ENCODE measurements at places on chromosomes 3 and 15. TPM values are rescaled to one million over a fixed set of nuclear protein-coding genes. Genes with fewer than 3 reads are reported as not detected.

STX19 gene
- not detected for total RNA-seq

CRYGS gene
- 2.0 TPM for total RNA-seq

ACKR2 gene
- total RNA-seq = 0.15 TPM

BCL2A1 gene
- 6.5 TPM for total RNA-seq

RNU6-1 gene
- not detected for total RNA-seq

RLBP1 gene
- not detected for total RNA-seq

TMEM212 gene
- total RNA-seq = not detected

LSAMP gene
- total RNA-seq = 12.2 TPM

FAM107A gene
- under 0.01 TPM for total RNA-seq

SGO1 gene
- total RNA-seq = 9.9 TPM

Measured in smooth muscle cell of trachea (primary cell).